ENCODE measurements at places on chromosomes 5 and 9.

GRCh38 chr5:81749561-81750307 is 1.2 kb downstream of the SSBP2 start:
- peak; percentile 54 for DNase-seq

DNA sequence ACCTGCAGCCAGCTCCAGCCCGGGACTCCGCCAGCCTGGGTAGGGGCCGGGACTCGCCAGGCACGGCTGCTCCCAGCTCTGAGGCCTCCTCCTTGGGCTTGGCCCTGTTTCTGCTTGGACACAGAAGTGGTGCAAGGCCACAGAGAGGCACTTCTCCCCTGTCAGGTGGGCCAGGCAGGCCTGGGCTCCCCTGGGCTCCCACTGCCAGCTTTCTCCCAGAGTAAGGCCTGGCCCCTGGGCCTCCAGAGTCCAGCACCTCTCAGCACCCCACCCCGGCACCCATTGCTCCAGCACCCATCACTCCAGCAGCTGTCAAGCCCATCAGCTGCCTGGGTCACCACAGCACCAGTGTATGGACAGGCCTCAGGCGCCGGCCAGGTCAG is 71.1 kb upstream of the LRRTM2 start:
- no peak for DNase-seq

DNA sequence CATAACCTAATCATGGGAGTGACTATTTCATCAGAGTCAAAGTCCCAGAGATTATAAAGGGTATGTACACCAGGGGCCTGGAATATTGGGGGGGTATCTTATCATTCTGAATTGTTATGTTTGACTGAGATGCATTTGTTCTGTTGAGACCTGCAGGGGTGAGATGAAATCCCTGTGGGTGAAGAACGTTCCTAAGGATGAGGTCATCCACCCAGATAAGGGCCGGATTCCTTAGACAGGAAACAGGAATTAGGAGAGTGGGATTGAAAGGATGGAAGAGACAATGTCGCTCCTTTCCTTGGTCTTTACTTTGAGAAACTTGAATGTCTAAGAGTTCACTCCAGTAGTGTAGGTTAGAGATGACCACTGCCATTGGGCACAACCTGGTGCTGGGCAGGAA is 54.7 kb downstream of the GAS1 start:
- no peak for DNase-seq

DNA sequence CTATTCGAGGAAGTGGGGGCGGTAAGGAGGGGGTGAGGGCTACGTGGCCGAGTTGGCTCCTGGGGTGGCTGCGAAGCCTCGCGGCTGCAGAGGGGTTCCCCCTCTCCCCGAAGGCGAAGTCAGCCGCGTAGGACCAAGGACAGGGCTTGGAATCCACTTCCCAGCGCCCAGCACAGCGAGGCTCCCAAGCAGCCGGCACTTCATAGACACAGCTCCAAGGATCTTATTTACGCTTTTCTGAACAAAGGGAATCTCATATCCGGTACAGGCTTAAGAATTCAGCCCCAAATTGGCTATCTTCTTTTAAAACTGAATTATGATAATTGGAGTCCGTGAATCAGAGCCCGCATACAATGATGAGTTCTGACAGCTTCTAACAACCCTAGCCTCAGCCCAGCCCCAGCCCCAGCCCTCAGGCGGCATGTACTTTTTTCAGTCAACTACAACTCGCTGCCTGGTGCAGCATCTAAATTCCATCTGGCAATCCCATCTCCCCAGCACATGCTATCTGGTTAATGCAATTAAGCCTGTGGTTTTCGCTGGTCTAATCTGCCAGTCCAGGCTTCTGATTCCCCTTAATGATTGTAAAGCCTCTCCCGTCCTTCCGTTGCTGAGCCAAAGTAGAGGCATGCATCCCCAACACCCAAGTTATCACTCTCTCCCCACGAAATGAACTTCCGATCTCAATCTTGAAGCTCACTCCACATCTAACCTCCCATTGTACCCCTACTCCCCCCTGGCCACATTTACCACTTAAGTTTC is 1.0 kb downstream of the ELAVL2 start:
- no peak for DNase-seq

DNA sequence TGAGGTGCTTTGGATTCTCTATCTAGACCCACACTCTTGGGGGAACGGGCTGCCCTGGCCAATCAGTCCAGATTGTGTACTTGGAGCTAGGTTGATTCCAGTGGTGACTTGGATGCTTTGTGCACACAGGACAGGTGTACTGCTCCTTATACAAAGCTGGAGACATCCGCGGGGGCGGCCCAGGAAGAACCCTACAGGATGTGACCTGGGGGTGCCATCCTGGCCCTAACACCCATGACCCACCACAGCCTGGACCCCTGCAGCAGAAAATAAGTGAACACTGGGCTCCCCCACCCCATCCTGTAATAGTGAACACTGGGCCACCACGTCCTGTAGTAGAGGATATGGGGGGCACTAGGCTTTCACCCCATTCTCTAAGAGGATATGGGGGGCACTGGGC is 12.1 kb upstream of the PLEKHG4B start:
- no peak for DNase-seq

- no peak for DNase-seq
Observed at GRCh38 chr5:74244406-74244805, 396.1 kb downstream of the ENC1 start.

DNA sequence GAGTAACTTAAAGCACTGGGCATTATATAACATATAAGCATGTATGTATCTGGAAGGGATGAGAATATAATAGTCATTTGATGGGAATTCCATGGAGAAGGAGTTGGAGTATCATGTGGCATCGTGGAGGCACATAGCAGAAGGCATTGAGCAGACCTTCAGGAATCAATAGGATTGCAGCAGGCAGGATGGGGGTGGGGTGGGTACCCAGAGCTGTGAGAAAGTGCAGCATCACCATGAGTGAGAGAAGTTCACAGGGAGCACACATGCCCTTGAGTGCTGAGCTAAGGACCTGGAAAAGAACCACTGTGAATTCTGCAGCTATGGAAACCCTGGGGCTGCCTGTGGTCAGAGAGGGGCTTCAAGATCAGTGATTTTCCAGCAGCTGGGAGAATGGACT is 57.3 kb downstream of the MED10 start:
- no peak for DNase-seq

DNA sequence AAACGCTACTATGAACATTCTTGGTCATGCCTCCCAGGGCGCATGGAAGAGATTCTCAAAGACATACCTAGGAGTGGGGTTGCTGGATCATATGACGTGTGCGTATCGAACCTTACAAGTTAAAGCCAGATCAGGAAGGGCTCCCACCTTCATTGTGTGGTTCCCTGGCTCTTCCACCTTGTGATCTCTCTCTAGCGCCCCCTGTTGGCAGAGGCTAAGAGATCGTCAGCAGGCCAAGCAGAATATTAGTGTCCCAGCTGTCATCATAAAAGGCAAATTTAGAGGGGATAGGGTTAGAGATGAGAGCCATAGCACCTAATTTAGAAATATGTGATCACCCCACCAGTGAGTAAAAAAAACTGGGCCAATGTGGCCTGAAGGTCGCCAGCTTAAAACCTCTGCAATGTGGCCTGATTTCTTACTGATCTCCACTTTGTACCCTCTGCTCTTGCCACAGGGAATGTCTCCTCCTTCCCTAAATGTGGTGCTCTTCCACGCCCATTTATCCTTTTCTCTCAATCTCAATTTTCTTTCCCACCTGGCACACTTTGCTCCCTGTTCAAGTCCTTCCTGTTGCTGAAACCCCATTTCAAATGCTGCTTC is 91.7 kb upstream of the SHB start:
- DNase-seq: peak; percentile 76

DNA sequence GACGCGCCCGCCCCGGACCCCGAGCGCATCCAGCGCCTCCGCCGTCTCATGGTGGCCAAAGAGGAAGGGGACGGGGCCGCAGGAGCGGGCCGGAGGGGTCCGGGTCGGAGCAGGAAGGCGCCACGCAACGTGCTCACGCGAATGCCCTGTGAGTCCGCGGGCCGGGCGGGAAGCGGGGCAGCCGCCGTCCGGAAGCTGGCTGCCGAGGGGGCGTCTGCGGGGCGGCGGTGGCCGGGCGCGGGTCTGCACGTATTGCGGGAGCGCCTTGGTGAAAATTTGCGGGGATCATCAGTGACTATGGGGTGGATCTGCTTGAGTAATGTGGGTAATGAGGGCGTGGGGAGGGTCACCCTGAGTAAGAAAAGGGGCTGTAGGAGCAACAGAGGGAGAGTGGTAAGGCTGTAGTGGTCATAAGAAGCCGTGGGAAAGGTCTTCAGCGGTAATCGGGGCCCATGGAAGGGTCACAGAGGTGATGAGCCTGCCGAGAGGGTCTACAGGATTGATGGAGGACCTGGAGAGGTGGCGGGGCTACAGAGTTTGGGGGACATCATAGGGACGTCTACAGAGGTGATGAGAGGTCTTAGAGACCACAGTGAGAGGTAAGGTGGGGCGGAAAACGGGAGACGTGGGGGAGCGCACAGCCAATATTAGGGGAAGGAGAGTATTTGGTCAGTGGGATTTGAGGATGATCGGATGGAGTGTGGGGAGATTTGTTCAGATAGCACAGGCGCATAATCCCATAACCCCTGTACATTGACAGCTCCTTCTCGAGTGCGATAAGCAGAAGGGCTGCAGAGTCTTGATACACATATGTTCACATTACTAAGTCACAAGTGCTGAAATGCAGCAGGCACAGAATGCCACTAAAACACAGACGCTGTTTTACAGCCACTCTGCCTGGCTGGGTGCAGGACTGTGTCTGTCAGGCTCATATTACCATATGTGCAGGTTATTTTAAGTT is 819 bp downstream of the LSM11 start:
- DNase-seq: peak; percentile 51

- DNase-seq: no peak
Observed at GRCh38 chr5:42813533-42813932, 1.8 kb upstream of the SELENOP start.

DNA sequence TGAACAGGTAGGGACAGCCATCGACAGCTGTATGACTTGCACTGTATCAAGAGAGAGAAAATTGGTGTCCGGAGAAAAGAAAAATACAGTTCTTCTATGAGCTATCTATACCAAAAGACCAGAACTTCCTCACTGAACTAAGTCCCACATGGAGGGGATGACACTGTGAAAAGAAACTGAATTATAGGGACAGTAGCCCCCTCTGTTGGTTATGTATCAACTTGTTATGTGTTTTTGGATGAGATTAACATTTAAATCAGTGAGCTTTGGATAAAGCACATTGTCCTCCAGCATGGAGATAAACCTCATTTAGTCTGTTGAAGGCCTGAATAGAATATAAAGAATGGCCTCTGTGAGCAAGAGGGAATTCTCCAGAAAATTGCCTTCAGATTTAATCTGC is 176.6 kb upstream of the SH3GL2 start:
- no peak for DNase-seq

DNA sequence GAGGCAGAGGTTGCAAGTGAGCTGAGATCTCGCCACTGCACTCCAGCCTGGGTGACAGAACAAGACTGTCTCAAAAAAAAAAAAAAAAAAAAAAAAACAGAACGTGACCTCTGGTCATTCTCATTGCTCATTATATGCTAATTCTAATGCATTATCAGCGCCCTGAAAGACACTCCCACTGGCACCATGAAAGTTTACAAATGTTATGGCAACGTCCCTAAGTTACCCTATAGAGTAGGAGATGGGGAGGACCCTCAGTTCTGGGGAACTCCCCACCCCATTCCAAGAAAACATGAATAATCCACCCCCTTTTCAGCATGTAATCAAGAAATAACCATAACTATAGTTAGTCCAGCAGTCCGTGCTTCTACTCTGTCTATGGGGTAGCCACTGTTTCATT is 48.9 kb upstream of the DENND4C start:
- no peak for DNase-seq

DNA sequence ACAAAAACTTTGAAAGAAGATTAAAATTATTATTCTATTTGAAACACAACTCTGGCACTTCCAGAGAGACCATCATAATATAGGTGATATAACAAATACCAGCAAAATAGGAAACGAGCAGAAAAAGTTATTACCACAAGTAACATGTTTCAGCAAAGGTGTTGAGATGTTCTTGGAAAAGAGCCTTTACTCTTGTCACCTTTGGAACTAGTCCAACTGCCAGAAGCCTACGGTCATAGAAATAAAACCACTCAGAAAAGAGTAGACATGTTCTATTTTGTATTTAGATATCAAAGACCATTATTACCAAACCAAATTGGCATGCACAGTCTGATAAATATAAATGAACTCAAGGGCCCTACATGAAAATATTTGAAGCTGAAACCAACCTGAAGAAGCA is 145.0 kb upstream of the DMAC1 start:
- DNase-seq: no peak

GRCh38 chr5:74971947-74972460 is 80.4 kb downstream of the GCNT4 start:
- DNase-seq: no peak

- DNase-seq: no peak
Observed at GRCh38 chr9:72576087-72576486, 54.7 kb downstream of the TMC1 start.

DNA sequence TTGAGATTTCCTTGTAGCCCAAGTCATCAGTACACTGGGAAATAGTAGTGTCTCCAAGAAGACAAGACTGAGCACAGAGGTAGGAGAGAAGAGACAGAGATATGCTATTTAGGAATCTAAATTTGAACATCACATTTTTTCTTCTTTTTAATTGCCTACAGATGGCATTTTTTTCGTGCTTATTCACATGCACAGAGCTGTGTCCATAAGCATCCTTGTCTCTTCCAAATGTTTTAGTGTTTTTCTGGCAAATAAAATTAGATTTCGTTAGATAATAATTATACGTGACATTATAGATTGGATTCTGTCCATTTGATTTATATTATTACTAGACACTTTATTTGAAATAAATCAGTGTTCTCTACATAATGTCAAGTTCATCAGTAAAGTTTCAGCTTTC is 80.9 kb downstream of the PRR16 start:
- no peak for DNase-seq

GRCh38 chr9:4594545-4594944 is 67.5 kb upstream of the PLPP6 start:
- no peak for DNase-seq

DNA sequence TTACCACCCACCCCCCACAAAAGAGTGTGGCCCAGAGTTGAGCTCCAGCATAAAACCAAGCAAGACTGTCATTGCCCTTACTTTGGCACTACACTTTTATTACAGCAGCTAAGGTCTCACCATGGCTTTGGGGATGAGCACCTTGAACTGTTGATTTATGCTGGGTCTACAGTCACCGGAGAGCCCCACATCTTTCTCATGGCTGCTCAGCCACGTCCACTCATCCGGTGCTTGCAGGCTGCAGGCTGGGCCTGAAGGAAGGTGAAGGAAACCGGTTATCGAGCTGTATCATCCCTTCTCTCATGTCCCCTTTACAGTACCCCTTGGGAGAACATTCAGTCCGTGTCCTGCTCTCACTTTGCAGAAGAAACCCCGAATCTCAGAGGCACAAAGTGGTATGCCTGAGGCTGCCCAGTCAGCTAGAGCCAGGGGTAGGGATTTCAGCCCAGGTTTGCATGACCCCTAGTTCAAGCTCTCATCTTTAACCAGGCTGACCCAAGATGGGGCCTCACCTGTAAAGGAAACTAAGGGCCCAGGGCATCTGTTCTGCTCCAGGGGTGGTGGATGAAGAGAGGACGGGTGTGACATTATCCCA is 11.6 kb downstream of the TMOD1 start:
- DNase-seq: no peak

Data from stimulated activated CD4-positive, alpha-beta T cell treated with anti-CD3 and anti-CD28 coated beads, Interleukin-2, amount 100 ng/mL, for 24 hours (primary cell).